Right lobe of liver (tissue), 6 donors: ENCODE measurements at places on chromosomes 2 and 18. TPM values are rescaled to one million over a fixed set of nuclear protein-coding genes. Genes with fewer than 3 reads are reported as not detected.

The AMER3 gene
- total RNA-seq = not detected

The CNTNAP5 gene
- total RNA-seq = not detected

The SERPINB10 gene
- not detected for total RNA-seq

The RESP18 gene
- total RNA-seq = not detected

The RAX gene
- not detected for total RNA-seq

The MATN3 gene
- not detected for total RNA-seq

The IL36A gene
- not detected for total RNA-seq

The VWA3B gene
- 0.14 TPM for total RNA-seq

The CCDC121 gene
- total RNA-seq = 1.7 TPM

The DES gene
- total RNA-seq = 25.6 TPM
